Stimulated activated CD4-positive, alpha-beta T cell treated with anti-CD3 and anti-CD28 coated beads, Interleukin-1b, Interleukin-23, amount 100 ng/mL, for 48 hours (primary cell): ENCODE measurements at places on chromosomes 2 and 18.

GRCh38 chr2:98913916-98914712 is 21.9 kb downstream of the CRACDL start:
- no peak for DNase-seq

- DNase-seq, result no peak
These were observed 178.3 kb upstream of the CRIM1 start for GRCh38 chr2:36177282-36177681.

DNA sequence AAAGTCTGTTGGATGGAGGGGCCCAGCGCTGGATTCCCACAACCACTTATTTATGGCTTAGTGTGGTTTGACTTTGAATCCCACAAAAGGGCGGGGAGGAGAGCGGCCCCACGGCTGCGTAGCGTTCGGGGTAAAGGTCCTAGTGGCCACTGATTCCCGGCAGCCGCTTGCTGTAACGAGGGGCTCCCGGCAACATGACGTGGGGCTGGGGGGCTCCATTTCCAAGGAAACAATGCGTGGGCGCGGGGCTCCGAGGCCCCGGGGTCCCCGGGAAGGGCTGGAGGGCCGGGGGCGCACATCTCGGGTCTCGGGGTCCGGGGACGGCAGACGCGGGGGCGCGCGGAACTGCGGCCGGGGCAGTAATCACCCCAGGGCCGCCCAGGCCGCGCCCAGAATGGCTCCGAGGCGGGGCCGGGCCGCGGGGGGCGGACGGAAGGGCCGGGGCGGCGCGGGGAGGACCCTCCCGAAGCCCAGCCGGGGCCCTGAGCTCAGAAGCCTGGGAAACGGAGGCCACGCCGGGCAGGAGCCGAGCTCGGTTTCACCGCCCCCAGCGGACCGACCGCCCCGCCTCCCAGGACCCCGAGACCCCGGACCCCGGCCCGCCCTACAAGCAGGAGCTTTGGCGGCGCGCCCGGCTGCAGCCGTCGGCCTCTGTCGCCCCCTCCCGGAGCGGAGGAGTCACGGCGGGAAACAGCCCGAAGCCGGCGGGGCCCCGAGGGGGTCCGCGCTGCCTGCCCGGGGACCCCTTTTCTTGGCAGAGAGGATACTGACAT is 11.9 kb upstream of the MLPH start:
- peak; percentile 78 for DNase-seq

DNA sequence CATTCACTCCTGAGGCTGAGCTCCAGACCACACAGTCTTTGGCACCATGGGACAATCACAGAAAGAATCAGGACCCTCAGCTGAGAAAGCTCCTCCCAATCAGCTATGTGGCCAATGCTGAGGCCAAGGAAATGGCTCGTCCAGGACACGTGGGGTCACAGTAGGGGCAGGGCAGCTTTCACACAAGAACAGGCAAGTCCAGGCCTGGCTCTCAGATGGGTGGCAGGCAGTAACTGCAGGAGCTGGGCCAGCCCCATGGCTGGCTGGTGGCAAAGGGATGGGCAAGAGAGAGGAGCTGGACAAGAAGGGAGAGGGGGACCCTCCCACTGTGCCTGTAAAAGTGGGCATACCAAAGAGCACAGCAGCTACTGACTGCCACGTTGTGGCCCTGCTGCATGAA is 12.2 kb upstream of the EDAR start:
- DNase-seq, result no peak

GRCh38 chr2:85441864-85442263 is 23.4 kb downstream of the SH2D6 start:
- no peak for DNase-seq

DNA sequence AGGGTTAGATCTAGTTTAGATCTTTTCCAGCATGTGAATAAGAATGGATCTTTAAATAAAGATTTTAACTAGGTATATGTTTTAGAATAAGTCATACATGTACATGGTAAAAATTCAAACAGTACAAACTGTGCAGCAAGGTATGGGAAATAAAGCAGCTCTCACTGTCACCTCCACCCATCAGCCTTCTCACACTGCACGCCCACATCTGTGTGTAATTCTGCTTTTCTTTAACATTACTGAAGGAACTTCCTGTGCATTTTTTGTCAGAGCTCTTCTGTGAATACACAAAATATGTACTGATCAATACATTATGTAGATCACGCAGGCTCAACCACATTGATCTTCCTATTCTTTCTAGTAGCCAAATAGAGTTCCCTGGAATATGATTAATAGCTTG is 3.4 kb downstream of the CASP8 start:
- DNase-seq, result no peak

DNA sequence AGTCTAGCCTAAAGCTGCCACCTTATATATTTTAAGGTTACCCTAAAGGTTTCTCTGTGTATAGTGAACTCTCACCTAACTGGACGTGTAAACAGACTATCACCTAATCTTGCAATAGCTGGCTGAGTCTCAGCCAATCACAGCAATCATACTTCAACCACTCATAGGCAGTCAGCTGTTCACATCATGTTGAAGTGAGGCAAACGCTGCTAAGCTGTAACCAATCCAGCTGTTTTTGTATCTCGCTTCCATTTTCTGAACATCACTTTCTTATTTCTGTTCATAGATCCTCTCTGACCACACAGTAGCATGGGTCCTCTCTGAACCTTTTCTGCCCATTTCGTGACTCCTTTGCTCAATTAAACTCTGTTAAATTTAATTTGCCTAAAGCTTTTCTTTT is 468.2 kb upstream of the POU3F3 start:
- no peak for DNase-seq

DNA sequence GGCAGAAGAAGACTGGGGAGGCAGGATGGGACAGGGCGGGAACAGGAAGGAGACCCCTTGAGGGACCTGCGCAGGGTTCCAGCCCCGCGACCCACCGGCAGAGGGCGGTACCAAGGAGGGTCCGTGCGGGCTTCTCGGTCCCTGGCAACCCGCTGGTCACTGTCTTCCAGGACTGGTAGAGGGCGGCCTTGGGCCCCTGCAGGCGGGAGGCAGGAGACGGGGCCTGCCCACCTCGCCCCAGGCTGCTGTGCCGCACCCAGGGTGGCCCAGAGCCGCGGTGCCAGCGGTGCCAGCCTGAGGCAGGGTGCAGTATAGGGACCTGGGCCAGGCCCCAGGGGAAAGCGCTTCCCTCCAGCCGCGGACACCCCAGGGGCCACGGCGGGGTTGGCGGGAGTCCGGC is 34.5 kb downstream of the NEURL3 start:
- peak; percentile 44 for DNase-seq

- DNase-seq, result no peak
These were observed 40.3 kb downstream of the LHCGR start for GRCh38 chr2:48715042-48715899.

- DNase-seq, result no peak
These were observed 2.7 kb downstream of the TMEM163 start for GRCh38 chr2:134715932-134716643.

- DNase-seq, result no peak
These were observed 32.9 kb downstream of the SMAD7 start for GRCh38 chr18:48917579-48918517.

DNA sequence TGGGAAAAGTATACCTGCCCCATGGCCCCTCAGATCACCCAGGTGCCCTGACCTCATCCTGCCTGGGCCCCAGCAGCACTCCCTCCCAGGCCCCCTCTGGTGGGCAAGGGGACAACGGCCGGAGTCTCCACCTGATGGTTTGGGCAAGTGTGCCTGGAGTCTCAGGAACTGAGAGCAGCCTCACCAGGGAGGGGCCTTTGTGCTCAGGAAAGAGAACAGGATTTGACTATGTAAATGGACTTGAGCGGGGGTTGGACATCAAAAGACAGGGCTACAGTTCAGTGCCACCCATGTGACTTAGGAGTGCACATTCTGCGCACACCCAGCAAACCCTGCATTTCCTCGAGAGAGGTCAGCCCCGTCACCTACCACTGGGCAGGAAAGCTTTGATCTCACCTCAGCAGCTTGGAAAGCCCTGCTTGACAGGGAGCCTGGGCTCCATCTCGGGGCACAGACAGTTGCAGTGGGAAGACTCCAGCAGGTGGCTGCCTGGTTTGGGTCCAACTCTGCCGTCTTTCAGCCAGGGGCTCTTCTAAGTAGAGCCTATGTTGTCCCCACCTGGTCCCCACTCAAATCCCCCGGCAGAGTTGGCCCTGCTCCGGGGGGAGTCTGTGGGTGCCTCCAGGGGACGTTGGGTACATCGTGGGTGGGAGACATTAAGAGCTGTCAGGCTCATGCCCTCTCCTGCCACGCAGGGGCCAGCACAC is 3.3 kb downstream of the INPP5D start:
- no peak for DNase-seq

- peak; percentile 23 for DNase-seq
These were observed 4.1 kb upstream of the ITPRIPL1 start for GRCh38 chr2:96320728-96321622.

- no peak for DNase-seq
These were observed at the start of gene TET3 for GRCh38 chr2:73984203-73984921. TSS of gene TET3 (plus strand) at chr2:73984910. CDS start at chr2:73986404, 1,494 bp downstream.

DNA sequence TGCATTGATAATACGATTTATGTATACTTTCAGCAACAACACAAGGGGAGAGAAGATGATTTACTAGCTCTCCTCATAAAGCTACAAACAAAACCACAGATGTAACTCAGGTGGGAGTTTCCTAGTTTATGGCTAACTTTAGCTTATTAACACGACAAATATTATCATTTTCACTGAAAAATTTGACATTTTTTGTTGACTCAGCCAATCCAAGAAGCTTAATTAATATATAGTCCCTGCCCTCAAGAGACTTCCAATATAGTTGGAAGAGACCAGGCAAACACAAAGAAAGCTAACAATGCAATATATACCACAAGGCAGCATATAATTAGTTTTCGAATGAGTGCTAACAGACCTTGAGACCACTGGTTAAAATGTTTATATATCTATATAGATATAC is 775 bp downstream of the WDR12 start:
- DNase-seq, result no peak

DNA sequence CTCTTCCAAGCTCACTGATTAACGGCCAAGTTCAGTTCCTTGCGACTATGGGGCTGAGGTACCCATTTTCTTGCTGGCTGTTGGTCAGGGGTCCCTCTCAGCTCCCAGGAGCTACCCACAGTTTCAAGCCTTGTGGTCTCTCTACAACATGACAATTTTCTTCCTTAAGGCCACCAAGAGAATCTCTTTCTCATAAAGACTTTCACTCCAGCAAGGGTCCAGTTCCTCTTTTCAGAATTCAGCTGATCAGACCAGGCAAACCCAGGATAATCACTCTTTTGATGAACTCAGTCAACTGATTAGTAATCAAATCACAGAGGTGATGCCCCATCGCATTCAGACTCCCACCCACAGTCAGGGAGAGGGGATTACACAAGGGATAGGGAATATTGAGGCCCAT is 129.7 kb downstream of the IRS1 start:
- DNase-seq, result no peak

GRCh38 chr2:236795169-236795860 is 225.7 kb downstream of the ACKR3 start:
- no peak for DNase-seq

DNA sequence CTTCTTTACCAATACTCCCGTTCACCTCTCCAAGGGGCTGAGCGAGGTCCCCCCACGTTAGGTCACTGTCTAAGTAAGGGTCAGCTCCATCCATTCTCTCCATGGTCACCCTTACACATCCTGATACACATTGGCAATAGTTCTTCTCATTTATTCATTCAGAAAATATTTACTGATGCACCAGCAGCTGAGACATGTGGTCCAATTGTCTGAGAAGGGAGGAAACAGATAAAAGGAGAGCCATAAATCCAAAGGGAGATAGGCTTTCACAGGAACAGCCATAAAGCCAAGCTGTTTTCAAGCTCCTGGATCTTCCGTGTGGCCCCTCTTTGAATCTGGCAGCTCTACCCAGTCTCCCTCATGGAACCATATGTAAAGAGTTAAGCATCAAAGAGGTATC is 121.2 kb downstream of the TXNL1 start:
- no peak for DNase-seq

DNA sequence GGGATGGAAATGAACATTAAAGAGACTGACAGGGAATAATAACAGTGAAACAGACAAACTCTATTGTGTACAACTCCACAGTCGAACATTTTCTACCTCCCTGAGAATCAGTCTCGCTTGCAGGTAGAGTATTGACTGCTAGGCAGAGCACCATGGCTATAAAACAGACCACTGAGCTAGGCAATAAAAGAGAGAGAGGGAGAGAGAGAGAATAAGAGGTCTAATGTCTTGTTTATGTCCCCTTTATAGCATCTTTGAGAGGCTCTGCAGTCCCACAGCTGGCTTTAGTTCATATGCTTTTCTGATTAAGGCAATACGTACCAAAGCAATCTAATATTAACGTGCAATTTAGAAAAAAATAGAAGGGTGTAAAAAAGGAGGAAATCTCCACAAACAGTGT is 652.6 kb downstream of the NRXN1 start:
- DNase-seq, result no peak

DNA sequence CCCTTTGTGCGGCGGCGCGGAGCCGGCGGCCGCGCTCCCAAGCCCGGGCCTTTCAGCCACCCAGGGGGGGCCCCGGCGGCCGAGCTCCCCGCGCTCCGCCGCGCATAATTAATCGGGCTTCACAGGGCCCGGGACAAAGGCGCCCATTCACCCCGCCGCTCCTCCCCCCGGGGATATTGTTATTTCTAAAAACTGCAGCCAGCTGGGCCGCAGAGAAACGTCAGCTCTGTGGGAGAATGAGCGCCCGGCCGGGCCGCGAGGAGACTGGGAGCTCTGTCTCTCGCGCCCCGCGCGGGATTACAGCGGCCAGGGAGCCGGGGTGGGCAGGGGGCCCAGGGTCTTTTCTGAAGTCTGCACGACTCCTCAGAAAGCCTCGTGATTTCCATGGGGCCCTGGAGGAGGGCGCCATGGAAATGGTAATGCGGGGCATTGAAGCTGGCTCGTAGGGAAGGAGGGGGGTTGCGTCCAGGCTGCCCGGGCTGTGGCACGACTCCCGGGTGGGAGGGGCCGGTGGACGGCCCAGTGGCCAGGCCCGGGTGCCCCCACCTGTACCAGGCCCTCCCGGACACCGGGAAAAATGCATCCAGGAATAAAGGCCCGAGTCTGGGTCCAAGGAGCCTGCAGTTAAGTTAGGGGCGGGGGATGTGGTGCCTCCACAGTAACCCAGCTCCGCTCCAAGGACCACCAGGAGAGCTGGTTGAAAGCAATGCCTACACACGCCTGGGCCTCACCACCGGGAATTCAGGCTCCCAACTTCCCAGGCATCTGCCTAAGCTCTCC is 125.3 kb downstream of the ZFP36L2 start:
- no peak for DNase-seq

DNA sequence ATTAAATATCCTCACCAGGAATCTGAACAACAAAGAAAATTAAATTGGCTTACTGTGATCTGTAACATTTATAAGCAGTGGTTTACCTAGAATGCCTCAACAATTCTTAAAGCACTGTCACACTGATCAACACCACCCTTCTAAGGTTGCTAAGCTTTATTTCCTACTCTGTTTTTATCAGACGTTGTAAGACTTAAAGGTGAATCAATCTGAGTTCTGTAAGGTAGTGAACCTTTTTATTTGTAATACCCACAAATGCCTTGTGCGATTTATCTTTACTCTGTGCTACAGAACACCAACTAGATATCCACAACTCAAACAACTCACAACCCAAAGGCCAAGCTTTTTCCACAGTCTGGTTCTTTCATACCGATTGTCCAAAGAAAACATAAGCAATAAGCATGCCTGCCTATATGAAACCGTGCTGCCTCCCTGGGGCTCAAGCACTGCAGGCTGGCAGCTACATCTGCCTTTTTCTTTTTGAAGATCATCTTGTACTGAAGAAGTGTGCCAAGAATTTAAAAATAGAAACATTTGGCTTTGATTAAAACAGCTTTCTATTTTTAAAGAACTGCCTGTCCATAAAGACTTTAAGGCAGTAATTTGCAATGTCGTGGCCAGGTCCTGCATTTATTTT is 490.7 kb downstream of the NUP35 start:
- DNase-seq, result no peak

GRCh38 chr2:8215159-8215863 is 466.5 kb upstream of the ID2 start:
- DNase-seq, result no peak
